ENCODE measurements at places on chromosomes 7 and 10.

- no peak for DNase-seq
These were observed 647 bp downstream of the PLAU start for GRCh38 chr10:73911553-73912004.

DNA sequence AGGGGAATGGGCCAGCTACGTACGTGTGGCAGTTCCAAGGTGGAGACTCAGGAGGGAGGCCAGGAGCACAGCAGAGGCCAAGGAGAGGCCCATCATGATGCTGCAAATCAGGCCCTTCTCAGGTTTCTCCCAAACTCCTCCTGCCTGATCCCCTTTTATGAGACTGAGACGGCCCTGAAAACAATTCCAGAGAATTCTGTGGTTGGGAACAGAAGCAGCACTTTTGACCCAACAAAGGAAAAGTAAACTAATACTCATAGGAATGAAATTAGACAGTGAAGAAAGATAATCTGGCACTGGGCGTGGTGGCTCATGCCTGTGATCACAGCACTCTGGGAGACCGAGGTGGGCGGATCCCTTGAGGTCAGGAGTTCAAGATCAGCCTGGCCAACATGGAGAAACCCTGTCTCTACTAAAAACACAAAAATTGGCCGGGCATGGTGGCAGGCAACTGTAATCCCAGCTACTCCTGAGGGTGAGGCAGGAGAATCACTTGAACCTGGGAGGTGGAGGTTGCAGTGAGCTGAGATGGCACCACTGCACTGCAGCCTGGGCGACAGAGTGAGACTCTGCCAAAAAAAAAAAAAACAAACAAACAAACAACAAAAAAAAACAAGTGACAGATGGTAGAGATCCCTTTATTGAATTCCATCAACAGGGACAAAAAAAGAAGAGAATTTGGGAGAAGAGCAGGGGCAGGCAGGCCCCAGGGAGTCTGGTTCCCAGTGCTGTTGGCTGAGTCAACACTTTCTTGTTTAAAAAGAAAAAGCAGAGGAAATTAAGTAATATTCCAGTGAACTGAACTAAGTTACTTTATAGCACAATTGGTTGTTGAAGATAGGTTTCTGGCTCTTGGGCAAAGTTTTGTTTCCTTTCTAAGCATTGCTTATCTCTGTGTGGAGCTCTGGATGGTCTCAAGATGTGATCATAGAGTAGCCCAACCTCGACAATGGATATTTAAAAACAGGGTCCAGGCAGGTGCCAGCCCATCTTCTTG is at the start of gene CCL26:
CCL26 (minus strand) TSS at position 131 of the 997 bp plus-strand sequence; CDS start at position 96, 35 bp downstream.
- DNase-seq = no peak

GRCh38 chr7:134710854-134711624 is 64.4 kb downstream of the BPGM start:
- DNase-seq = no peak

- DNase-seq = no peak
These were observed 28.1 kb upstream of the PLXDC2 start for GRCh38 chr10:19788075-19788686.

GRCh38 chr7:1857487-1858421 is 187.7 kb downstream of the ELFN1 start:
- no peak for DNase-seq

DNA sequence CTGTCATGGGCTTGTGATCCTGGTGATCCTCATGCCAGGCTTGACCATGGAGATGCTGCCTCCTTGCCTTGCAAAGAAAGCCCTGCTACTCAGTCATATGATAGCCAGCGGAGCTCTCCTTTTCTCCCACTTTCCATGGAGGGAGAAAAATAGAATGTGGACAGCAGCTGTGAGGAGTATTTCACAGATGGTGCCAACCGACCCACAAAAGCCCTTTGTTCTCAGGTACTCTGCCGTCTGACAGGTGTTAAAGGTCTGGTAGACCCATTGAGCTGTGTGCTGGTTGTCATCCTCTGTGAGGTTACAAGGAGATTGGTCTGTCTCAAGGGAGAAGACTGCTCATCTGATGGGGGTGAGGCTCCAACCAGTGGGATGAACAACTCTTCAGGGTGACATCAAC is 29.5 kb upstream of the COBL start:
- no peak for DNase-seq

DNA sequence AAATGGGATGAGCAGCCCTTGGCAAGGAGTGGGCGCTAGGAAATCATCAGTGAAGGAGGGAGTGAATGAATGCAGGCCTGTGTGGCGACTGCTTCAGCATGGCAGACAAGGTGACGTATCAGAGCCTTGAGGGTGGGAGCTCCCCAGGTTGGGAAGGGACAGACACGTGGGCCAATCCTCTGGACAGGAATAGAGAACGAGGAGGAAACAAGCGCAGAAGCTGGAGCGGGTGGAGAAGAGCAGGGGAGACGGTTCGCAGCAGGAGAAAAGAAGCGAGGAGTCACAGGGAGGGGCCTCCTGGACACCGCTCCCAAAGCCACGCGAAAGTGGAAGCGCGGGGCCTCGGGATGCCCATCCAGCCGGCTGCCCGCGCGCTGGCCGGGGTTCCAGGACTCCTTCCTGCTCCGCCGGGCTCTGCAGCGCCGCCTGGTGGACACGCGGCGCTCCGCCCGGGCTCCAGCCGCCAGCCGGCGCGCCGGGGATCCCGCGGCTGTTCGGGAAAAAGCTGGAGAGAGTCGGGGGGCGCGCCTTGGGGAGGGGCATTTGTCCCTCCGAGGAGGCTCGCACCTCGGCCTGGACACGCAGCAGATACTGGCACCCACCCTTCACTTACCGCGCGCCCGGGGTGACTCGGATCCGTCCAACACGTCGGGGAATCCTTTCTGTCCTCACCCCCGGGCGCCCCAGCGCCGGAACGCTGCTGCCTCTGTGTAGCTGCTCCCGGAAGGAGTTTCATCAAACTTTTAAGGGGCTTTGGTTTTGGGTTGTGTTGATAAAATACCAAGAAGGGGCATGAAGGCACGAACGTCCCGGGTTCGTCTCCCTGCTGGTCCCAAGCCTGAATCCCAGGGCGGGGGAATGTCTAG is 6.3 kb downstream of the ZNF503 start:
- peak; percentile 86 for DNase-seq

GRCh38 chr10:91741356-91741755 is 56.9 kb upstream of the TNKS2 start:
- DNase-seq = no peak

GRCh38 chr7:135160098-135160857 is 10.2 kb downstream of the CYREN start:
- no peak for DNase-seq

GRCh38 chr7:134856091-134856490 is 76.7 kb downstream of the CALD1 start:
- no peak for DNase-seq

GRCh38 chr7:128938544-128939074 is 882 bp downstream of the IRF5 start:
- DNase-seq = no peak

DNA sequence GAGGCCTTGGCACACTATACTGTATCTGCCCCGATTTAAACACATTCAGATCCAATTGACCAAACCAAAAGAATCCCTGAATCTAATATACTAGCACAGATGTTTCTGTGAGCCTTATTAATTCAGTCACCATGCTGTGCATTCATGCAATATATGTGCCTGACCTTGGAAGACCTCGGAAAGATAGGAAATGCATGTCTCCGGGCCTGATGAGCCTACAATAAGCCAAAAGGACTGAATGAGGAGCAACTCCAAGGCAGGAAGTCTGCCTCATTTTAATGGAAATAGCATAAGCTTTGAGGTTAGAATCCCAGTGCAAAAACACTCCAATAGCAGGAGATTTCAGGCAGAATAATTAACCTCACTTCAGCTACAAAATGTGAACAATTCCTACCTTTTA is 316.7 kb downstream of the LRRTM3 start:
- no peak for DNase-seq

DNA sequence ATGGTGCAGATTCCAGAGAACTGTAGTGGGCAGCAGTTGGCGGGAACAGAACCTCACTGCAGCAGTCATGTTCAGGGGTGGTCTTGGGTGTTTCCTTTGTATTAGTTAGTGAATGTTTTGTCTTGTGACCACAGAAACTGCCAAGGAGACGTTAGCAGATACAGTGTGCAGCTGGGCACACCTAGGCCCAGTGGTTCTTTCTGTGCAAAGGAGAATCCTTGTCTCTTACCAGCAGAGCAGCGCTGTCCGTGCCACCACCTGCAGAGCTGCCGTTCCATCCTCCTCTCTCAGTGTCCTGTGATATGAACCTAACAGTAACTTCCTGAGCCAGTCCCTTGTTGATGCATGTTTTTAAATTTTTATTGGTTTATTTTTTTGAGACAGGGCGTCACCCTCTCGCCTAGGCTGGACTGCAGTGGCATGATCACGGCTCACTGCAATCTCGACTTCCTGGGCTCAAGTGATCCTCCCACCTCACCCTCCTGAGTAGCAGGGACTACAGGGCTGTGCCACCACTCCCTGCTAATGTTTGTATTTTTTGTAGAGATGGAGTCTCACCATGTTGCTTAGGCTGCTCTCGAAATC is 60.6 kb downstream of the WDR37 start:
- peak; percentile 33 for DNase-seq

- DNase-seq = no peak
These were observed 140.1 kb downstream of the GFRA1 start for GRCh38 chr10:116132780-116133399.

- no peak for DNase-seq
These were observed 289.8 kb upstream of the KLF6 start for GRCh38 chr10:4074545-4075407.

- DNase-seq = no peak
These were observed 353.6 kb downstream of the CALN1 start for GRCh38 chr7:72058579-72058978.

DNA sequence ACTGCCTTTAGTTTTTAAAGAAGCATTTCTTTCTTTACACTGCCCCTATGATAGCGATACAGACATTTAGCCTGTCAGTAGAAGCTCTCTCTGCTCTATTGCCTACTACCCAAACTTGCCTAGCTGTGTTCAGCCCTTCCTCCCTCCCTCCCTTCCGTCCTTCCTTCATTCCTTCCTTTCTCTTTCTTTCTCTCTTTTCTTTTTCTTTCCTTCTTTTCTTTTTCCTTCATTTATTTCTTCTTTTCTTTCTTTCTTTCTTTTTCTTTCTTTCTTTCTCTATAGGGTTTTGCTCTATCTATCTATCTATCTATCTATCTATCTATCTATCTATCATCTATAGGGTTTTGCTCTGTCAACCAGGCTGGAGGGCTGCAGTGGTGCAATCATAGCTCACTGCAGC is 7.1 kb upstream of the ZNF212 start:
- no peak for DNase-seq

DNA sequence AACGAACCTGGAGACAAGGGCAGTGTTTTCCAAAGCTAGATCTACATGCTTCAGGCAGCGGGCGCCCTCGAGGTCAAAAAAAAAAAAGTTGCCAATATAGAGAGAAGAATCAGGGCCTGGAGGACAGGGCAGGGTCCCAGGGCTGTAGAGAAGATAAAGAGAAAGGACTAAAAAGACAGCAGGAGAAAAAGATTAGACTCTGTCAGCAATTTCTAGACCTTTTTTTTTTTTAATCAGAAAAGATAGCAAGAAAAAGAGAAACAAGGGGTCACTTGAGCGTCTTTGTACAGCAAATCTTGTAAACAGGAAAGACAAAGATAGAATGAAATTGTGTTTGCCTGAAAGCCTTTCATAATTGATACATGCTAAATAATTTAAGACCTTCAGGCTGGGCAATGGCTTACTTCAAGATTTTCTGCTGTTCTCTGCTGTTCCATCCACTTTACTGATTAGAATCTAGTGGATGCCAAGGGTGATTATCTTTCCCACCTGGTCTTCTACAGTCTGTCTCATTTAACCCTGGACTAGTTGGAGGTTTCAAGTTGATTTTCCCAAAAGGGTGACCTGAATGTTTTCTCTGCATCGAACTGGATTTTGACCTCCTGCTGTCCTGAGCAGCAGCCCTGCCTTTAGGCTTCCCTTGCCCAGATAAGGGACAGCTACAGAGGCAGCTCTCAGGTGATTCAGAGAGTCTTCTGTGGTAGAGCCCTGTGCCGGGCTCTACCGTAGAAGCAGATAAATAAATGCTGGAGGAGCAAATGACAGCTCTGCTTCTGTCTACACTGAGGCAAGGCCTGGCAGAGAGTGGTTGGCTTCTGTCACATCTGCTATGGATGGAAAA is 5.1 kb downstream of the LMOD2 start:
- no peak for DNase-seq

GRCh38 chr7:51602376-51602775 is 285.8 kb upstream of the COBL start:
- no peak for DNase-seq

- no peak for DNase-seq
These were observed 4.2 kb upstream of the IGFBP1 start for GRCh38 chr7:45884136-45884535.

DNA sequence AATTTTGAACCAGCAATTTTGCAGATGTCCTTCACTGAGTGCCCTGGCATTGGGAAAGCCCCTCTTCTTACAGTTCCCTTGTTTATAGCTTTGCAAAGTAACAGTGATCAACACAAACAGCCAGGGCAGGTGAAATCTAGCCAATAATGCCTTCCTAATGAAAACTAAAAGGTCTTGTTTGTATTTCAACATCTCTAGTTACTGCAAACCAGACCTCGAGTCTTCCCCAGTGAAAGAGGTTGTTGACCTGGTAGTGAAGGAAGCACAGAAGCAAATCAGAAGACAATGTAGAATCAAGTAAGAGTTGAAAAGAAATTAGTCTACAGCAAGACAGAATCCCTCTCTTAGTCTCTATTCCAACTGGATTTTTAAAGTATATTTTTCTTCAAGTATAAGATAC is 231.2 kb downstream of the SNX13 start:
- DNase-seq = no peak

GRCh38 chr7:50092579-50093491 is at the start of gene ZPBP:
TSS of gene ZPBP (minus strand) at chr7:50093246. CDS start at chr7:50093194, 52 bp downstream.
- DNase-seq = peak; percentile 54

- no peak for DNase-seq
These were observed 45.4 kb downstream of the GNA12 start for GRCh38 chr7:2798669-2799068.

- peak; percentile 72 for DNase-seq
These were observed 20.5 kb upstream of the INPP5A start for GRCh38 chr10:132516771-132517725.

- DNase-seq = no peak
These were observed 164.1 kb downstream of the EBF3 start for GRCh38 chr10:129799942-129800341.

GRCh38 chr10:26700884-26701630 is 3.6 kb downstream of the PDSS1 start:
- no peak for DNase-seq

DNA sequence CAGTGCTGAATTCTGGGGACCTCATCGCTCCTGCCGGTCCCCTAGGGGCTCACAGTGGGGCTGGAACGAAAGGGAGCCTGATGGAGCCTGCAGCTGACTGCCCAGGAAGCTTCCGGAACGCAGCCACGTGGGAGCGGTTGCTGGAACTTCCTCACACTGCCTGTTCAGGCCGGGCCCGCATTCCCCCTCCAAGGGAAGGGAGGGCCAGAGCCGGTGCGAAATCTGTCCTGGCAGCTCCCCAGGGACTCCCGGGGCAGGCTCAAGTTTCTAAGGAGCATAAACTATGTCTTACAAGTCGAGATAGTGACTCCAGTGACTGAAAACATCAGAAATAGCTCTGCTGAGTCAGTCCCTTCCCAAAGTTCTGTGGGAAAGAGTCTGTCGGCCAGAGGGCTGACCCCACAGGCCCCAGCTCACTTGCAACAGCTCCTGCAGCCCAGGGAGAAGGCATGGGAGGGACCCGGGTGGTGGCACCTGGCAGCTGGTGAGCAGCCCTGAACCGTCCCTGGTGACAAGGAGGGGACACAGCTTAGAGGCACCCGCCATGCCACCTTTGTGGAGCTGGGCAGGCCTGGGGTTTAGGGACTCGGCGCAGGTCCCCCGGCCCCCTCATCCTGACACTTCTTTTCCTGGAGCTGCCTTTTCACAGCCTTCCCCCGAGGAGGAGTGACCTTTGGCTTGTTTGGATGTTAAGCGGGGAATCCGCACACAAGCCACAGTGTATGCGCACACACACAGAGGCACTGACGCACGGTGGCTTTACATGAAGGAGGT is 47.6 kb downstream of the PDGFA start:
- no peak for DNase-seq
